ENCODE measurements at places on chromosomes 5 and 9.

DNA sequence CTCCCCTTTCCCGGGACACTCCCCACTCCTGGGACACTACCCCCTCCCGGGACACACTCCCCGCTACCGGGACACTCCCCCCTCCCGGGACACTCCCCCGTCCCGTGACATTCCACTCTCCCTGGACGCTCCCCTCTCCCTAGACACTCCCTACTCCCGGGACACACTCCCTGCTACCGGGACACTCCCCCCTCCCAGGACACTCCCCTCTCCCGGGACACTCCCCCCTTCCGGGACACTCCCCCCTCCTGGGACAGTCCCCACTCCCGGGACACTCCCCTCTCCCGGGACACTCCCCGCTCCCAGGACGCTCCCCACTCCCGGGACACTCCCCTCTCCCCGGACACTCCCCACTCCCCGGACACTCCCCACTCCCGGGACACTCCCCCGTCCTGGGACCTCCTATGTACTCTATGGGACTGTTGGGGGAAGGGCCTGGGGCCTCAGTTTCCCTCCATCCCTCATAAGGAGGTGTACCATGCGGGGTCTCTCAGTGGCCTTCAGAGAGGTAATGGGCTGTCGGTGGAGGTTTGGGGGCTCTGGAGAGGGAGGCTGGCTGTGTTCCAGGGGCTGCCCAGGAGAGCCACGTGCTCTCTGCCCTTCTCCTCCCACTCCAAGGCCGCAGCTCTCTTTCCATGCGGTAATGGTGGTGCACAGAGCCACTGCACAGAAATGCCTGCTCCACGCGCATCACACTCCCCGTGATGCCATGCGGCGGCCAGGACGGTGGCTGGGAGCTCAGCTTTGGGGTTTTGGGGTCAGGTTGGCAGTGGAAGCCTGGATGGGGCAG, 96.2 kb downstream of the RXRA start:
- DNase-seq: no peak

- DNase-seq: no peak
Measured at GRCh38 chr9:132190966-132191365, 29.1 kb downstream of the NTNG2 start.

- no peak for DNase-seq
Measured at GRCh38 chr5:127028822-127029457, 1.4 kb downstream of the MARCHF3 start.

DNA sequence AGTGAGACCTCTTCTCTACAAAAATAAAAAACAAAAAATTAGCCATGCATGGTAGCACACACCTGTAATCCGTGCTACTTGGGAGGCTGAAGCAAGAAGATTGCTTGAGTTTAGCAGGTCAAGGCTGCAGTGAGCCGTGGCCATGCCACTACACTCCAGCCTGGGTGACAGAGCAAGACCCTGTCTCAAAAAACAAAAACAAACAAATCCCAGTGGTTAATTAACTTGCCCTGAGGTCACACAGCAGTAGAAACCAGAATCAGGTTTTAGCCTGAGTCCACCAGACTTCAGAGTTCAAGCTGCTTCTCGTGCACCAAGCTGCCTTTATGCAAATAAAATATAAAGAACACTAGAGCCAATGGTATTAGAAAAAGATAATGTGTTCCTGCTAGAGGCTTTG, 169.7 kb downstream of the GOLPH3 start:
- DNase-seq: no peak

- DNase-seq: no peak
Measured at GRCh38 chr5:1468247-1468612, 23.0 kb upstream of the SLC6A3 start.

DNA sequence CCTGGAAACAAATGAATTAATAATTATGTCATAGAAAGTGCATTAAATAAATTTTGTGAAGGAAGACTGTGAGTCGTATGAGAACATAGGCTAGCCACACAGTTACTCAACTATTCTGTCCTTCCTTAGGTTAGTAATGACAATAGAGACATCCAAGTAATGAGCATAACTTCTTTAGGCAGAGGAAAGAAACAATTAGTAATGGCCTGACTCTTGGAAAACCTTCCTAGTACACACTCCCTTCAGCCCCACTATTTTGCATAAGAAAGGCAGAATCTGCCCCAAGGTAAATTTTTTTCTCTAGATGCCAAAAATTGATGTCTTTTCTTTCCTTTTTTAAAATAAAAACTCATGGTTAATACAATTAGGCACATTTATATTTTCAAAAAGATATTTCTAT, 1619.0 kb upstream of the WWC1 start:
- DNase-seq: no peak

DNA sequence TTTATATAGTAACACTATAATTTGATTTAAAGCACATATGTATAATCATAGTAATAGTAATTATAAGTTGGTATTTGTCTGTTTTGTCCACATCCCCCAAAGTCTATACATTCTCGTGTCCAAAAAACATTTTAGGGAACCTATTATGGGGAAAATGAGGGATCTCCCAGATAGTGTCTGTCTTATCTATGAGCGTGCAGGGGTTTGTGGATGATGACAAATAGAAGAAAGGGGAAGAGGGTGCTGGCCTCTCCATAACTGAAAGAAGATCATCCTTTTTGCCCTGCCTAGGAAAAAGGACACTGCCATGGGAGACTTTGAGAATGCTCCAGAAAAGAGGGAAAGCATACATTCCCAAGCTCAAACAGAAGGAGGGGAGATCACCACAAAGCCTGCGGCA, 45.3 kb downstream of the C5orf22 start:
- DNase-seq: no peak

- DNase-seq: no peak
Measured at GRCh38 chr9:113349445-113350094, at the start of gene BSPRY. Gene BSPRY, plus strand, starts transcription at chr9:113349541. Its CDS starts 39 bp downstream, at chr9:113349580.

DNA sequence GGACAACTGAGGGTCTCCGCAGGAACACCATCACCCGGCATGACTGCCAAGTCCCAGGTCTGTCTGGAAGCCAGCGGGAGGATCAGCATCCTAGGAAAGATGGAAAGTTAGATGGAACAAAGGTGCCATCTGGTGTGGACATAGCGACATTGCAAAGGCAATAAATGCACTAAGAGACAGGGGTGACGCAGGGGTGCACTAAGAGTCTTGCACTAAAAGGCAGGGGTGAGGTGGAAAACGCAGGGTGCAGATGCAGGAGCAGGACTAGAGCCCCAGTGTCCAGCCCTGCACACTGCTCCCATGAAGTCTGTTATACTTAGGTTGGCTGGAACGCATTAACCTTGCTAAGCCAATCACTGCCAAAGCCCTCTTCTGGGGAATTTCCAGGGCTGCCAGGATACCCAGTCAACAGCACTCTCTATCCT, 15.5 kb downstream of the ATOX1 start:
- no peak for DNase-seq

GRCh38 chr9:137172901-137173795, 1.3 kb upstream of the TMEM210 start:
- DNase-seq: no peak

- no peak for DNase-seq
Measured at GRCh38 chr9:132230605-132231004, 68.7 kb downstream of the NTNG2 start.

- no peak for DNase-seq
Measured at GRCh38 chr5:6492934-6493333, 44.3 kb downstream of the UBE2QL1 start.
